ENCODE measurements at places on chromosomes 5 and 9.
A peak's percentile ranks its signal among the peaks of the same experiment; 100 is the strongest.

DNA sequence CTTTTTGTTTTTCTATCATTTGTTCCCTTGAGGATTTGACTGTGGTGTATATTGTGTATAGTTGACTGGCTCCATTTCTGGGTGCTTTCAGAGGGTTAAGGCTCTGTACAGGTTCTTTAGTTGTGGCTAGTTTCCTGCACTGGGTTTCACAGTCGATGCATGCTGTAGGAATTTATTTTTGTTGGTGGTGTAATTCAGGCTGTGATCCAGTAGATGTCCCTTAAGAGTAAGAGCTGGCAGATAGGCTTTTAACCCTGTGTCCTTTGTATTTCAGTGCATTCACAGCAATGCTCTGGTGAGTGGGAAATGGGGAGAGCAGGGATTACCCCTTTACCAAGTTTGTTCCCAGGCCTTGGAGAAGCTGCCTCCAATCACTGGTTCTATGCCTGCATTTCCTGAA is 112.9 kb downstream of the SPATA31D1 start:
- DNase-seq: no peak

GRCh38 chr9:129994882-129995281 is 48.1 kb downstream of the FNBP1 start:
- DNase-seq: no peak

GRCh38 chr9:78900500-78900899 is 603.6 kb downstream of the PSAT1 start:
- no peak for DNase-seq

DNA sequence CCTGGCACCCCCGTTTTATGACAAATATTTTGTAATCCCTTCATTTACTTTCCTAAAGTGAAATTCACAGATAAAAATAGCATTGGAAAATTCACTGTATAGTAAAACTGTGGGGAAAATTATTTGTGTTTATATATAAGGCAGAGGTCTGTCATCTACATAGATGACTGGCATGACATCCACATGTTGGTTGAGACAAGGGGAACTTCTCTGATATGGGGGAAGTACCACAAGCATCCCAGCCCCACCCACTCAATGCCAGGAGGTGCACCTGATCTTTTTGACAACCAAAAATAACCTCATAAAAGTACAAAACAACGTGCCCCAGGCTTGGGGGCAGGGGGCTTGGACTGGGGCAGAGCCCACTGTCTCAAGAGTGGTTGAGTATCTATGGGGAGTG is 6.3 kb upstream of the TDRD7 start:
- DNase-seq: no peak

- DNase-seq: no peak
Observed at GRCh38 chr5:17964067-17964466, 329.8 kb downstream of the TAF11L14 start.

DNA sequence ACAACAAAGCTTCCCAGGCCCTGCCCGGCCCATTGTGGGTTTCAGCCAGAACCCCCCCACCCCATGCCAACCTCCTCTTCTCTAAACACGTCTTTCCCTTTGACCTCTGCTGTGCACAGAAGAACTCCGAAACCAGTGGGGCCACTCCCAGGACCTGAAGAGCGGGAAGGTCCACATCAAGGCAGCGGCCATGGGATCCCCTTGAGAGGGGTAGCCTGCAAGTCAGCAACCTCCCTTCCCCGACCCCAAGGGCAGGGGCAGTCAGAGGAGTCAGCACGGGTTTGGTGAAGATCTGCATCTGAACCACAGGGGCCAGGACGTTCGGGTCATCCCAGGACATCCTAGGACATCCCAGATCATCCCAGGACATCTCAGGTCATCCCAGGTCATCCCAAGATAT is 379.9 kb upstream of the IRX4 start:
- no peak for DNase-seq

DNA sequence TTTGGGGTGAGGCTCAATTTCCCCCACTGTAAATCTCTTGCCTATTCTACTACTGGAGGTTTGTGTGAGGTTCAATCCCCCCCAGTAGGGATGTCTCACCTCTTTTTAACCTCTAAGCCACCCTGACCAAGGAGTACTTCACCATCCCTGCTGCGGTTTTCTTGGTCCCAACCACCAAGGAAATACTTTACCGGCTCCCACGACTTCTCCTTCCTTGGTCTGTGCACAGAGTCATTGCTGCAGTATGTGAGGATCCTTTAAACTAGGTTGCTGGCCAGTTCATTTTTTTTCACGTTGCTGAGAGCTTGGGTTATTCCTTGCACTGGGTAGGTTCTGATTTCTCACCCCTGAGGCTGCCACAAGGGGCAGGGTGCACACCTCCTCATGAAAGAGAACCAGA is 22.5 kb upstream of the HMGCS1 start:
- DNase-seq: no peak

DNA sequence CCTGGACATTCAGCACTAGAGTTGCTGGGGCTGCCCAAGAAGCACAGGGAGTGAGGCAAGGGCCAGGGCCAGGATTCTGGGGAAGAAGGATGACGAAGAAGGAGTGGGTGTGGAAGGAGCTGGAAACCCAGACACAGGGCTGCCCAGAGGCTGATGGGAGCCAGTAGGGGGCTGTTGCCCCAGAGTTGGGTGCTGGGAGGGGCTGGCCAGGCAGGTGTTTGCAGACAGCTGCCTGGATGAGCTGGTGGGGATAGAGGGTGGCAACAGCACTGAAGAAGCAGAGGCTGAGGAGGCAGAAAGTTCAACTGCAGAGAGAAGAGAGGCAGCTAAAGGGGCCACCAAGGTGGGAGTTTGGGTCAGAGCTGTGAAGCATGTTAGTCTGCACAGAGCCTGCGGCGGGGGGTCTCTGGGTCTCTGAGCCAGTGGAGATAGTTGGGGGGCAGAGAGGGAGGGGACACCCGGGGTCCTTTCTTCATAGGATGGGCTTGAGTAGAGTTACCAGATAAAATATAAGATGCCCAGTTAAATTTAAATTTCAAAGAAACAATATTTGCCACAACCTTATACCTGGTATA is 2.5 kb upstream of the AQP7 start:
- no peak for DNase-seq

GRCh38 chr9:92887880-92888338 is 10.1 kb upstream of the ZNF484 start:
- DNase-seq: peak; percentile 12

- DNase-seq: no peak
Observed at GRCh38 chr5:151900891-151901290, 23.8 kb downstream of the GLRA1 start.

DNA sequence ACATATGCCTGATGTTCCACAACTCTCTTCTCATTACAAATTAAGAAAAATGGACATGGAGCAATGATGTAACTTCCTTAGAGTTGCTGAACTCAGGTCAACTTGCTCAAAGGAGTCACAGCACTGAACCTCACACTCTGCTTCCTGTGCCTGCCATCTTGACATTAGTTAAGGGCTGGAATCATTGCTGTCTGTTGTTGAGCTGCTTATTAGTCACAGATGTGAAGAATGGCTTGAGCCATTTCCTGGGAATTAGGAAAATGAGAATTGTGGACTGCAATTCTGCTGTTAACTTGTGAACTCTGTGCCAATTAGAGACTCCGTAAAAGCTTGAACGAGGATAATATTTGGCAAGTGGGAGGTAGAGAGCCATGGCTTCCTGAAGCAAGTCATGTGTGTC is 212.0 kb downstream of the ADAMTS12 start:
- no peak for DNase-seq
